ENCODE measurements at places on chromosomes 11 and 22.

DNA sequence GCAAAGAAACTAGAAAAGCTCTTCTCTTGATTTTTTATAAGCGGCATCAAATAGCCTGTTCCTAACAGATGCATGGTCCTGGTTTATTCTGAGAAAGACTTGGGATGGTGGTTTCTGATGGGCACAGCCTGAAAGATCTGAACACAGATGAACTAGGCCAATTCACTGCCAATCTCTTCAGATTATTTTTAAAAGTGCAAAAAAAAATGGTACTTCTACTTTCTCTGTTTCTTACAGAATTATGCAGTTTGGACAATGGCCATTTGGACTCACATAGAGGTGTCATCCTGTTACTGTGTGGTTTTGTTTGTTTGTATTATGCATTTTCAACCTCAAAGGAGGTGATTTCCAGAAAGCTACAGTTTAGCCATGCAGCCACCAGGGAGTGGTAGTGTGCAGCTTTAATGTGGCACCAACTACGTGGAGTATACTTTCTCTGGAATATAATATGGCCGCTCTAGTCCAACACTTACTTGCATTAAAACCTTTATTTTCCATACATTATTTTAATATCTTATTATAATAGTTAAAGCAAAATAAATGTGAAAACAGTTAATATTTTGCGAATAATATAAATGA is 469.8 kb upstream of the KIRREL3 start:
- DNase-seq: no peak

DNA sequence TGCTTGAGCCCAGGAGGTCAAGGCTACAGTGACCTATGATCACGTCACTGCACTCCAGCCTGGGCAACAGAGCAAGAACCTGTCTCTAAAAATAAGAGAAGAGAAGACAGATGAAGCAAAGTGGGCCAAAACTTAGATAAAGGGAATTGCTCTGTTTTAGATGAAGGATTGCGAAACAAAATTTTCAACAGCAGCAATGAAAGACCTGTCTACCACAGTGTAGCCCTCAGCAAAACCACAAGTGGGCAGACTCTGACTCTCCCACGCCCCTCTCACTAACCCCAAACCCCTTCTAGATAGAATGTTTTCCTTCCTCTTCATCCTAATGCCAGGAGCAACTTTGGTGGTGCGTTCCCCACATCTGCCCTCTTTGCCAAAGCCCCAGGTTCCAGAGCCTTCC is 105.6 kb upstream of the ALDH3B2 start:
- DNase-seq: no peak

DNA sequence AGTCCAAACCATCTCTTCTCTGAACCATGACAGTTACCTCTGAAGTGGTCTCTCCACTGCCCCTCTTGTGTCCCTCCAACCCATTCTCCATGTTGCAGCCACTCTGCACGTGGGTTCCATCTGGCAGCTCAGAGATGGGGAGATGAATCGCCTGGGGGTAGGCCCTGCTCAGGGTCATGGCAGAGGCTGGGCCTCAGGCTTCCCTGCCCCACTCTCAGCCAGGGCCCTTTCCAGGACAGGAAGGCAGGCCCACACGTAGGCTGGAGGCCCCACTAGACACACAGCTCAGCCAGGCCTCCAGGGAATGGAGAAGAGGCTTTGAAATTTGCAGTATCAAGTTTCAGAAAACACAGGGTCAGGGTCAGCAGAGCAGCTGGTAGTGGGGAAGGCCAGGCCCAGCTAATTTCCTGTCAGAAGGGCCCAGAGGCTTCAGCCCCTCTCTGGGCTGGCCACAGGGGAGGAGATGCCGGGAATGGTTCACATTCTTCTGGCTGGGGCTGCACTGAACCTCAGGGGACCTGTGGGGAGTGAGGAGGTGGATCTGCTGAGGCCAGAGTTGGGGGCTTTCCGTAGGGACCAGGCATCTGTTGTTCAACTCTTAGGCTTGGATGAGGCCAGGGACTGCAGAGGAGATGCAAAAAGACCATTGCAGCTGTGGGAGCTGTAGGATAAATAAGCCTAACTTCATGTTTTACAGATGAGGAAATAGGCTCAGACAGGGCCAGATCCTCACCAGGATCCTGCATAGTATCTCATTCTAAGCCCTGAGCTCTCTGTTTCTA is 101.6 kb downstream of the SWAP70 start:
- DNase-seq: no peak

- DNase-seq: no peak
Observed at GRCh38 chr11:94567181-94567670, at the start of gene PIWIL4. PIWIL4 (plus strand) TSS chr11:94567368; CDS start chr11:94567519, 151 bp downstream.

GRCh38 chr11:103805688-103806009 is 230.8 kb upstream of the DDI1 start:
- DNase-seq: no peak

GRCh38 chr11:7964873-7965272 is 374 bp downstream of the NLRP10 start:
- DNase-seq: no peak

DNA sequence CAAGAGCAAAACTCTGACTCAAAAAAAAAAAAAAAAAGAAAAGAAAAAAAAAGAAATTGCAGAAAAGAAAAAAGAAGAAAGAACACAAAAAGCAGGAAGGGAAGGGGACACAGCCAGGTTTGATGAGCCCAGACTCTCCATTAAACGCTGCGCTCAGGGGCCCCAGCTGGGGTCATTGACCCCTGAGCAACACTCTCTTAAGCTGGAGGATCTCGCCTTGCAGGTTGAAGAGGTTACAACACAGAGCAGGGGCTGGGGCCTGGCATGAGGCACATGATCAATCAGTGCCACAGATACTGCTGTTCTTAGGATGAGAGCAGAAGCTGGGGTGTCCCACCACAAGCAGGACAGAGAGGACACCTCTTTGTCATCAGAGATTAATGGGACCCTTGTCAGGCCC is 7.8 kb downstream of the FGF3 start:
- DNase-seq: no peak

DNA sequence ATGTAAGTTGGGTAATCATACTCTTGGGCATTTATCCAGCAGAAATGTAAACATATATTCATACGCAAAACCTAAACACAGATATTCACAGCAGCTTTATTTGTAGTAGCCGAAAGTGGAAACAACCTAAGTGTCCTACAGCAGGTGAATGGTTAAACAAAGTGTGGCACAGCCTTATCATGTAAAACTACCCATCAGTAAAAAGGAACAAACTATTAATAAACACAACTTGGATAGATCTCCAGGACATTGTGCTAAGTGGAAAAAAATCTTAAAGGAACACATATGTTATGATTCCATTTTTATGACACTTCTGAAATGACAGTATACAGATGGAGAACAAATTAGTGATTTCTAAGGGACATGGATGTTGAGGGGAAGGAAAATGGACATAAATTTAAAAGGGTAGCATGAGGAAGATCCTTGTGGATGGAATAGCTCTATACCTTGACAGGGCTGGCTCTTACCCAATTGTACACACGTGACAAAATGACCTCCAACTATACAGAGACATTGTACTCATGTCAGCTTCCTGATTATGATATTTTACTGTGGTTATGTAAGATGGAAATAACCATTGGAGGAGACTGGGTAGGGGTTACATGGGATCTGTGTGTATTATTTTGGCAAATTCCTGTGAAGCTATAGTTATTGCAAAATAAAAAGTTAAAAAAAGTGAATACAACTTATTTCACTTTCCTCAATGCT is 15.4 kb downstream of the ANO5 start:
- no peak for DNase-seq

DNA sequence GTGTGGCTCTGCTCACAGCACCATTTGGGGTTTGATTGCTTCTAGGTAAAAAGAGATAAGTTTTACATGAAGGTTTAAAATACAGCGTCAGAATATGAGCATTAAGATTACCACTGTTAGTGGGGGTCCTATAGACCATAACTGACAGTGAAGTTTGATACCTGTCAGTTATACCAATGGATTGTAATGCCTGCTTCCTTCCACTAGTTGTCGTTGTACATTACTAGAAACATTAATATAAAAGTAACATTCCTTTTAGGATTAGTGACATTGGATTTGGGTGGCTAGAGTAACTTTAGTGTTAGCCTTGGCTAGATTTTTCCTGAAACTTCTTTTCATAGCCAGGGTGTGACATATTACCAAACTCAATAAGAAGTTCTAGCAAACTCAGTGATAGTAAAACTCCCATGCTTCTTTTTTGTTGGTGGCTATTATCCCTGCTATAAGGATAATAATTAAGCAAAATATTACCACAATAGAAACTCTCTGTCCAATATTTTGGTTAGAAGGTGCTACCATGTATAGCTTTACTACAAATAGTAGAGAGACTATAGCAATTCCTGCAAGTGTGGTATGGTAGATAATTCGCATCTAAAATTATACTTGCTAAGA is 57.1 kb downstream of the FAM181B start:
- no peak for DNase-seq

- DNase-seq: no peak
Observed at GRCh38 chr11:44570411-44571155, 5.1 kb downstream of the CD82 start.

DNA sequence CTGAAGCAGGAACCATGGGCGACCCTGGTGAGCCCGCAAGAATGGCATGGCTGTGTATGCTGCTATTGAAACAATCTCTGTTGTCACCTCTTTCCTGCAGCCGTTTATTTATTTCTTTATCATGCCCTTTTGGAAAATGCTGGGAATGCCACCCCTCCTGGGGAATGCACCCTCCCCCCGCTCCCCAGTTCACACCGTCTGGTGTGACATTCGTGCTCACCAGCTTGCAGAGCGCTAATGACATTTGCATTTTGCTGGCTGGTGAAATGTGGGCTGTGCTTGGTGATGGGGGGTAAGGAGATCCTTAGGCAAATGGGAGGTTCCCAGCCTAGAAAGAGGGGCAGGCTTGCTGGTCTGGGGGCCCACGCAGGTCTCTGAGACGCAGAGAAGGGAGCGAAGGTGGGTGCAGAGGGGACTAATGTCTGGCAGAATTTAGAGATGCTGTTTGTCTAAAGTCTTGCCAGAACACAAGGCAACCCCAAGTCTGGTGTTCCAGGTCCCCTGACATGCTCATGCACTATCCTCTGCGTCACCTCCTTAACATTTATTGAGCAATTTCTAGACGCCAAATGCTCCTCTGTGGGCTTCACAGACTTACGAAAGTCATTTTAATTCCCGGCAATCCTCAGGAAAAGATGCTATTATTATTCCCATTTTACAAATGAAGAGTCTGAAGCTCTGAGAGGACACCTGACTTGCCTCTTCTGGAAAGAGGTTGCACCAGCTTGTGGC is 91.7 kb downstream of the TP53I11 start:
- DNase-seq: no peak

DNA sequence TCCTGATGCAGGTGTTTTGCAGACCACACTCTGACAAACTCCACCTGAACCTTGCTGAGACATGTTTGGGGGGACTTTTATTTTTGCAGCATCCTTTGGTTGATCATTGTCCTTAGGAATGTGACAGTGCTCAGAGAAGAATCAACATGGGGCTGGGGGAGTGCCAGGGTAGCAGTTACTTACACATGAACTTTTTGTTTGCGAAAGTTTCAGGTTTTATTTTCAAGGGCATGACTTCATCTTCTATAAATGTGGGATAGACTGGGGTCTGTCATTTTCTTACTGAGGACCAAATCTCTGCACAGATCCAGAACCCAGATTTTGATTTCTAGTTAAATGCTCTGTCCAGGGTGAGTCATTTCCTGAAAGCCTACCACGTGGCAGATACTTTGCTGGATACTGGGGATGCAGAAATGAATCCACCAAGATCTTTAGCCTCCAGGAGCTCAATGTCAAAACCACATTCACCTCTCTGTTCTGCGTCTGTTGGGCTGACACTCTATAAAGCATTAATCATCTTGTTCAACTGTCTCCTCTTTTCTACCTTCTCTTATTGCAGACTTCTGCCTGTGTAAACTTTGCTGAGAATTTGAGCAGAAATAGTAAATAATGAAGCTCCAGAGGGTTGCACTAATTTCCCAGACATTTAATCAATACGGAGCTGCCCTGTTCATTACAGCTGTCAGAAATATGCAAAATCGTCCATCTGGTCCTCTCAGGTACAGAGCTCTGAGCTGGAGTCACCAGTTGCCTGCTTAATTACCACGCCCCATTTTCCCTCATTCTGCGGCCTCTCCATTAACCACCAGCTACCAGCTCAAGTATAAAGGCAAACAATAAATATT is 387.9 kb downstream of the MIAT start:
- no peak for DNase-seq

GRCh38 chr11:111395081-111395480 is 16.0 kb upstream of the POU2AF1 start:
- no peak for DNase-seq

DNA sequence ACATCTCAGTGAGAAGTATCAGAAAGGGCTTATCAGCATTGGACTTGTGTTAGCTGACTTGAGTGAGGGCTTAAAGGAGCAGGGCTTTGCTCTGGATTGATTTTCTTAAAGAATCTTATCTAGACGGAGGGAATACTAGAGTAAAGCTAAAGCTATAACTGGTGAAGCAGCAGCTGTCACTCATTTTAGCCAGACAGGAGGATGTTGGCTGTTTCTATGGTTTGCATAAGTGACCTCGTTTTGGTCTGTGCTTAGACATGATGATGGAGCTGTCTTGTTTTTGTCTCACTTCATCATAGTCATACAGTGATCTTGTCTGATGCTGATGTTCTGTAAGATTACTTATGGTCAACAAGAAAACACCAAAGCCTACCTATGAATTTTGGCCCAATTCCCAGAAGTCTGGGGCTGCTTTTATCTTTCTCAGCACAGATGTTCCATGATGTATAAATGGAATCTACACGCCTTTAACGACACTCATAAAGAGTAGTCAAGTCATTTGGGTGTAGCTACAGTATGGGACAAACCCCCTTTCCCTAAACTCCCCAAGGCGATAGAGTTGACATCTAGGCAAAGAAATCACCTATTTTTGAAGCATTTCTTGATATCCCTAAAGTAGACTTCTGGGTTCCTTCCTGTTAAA is 77.5 kb upstream of the UCP3 start:
- no peak for DNase-seq

GRCh38 chr11:95565724-95566141 is 223.8 kb downstream of the FAM76B start:
- no peak for DNase-seq

DNA sequence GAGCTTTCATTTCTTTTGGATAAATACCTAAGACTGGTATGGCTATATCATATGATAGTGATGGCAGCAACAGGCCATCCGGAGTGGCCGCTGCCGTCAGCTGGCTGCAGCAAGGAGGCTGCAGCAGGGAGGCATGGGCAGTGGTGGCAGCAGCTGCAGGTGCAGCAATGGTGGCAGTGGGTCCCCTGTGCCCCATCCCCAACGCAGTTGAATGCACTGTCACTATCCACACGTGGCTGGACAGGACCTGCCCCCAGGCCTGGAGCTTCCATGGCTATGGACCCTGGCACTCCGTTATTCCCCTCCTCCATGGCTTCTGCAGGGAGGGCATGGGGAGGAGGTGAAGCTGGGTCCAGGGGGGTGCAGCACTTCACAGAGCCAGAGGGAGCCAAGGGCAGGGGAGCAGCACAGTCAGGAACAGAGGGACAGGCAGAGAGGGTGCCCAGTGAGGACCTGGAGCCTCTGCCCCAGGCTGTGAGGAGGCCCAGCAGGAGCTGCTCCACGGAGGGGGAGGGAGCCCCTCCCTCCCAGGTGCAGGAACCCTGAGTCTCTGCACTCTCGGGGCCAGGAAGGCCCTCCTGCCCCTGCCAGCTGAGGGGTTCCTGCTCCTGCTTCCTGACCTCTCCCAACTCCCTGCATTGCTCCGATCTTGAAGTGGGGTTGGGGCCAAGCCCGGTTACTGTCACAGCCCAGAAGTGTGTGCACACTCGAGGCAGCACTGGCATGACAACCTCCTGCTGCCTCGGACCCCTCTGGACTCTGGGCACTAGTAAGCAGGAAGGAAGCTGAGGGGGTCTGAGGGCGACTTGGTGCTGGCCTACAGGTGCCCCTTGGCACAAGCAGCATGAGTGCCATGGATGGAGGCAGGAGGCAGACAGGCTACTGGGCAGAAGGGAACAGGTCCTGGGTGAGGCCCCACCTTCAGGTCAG is 466.3 kb downstream of the GUCY1A2 start:
- no peak for DNase-seq

Measured in CD4-positive, alpha-beta T cell treated with Interleukin-6 at 100 ng/mL for 8 hours (primary cell).